ENCODE measurements at places on chromosomes 1 and 21.

DNA sequence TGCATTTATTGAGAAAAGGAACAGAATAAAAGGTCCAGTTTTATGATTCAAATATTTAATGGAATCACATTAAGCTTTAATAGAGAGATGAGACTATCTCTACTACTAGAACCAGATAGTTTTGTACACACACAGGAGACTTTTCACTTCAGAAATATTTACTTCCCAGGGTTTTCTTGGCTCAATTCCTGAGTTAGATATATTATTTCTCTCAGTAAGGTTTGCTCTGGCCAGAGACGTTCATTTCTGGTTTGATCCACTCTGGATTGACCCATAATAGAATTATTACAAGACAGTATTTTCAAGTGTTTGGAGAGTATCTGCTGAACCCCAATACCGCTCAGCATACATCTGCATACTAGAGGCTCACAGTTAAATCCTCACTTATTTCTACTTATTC, 1.3 kb upstream of the RCOR3 start:
- no peak for DNase-seq

DNA sequence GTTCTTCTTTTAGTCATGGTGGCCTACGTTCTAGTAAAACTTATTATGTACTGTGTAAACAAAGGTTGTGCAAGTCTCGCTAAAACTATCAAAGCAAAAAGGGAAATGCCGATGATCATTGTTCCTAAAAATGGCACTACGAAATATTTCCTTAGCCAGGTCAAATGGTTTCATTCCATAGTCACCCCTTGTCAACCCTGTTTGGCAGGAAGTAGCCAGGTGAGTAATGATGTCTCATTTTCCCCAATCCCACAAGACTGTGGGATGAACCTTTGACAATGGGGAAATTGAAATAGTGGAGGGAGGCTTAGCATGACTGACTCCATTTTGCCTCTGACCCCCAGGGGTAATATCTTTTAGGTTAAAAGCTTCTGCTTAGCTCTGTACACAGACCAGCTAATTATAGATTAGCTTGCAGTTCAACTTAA, 5.6 kb upstream of the REN start:
- DNase-seq, result no peak

DNA sequence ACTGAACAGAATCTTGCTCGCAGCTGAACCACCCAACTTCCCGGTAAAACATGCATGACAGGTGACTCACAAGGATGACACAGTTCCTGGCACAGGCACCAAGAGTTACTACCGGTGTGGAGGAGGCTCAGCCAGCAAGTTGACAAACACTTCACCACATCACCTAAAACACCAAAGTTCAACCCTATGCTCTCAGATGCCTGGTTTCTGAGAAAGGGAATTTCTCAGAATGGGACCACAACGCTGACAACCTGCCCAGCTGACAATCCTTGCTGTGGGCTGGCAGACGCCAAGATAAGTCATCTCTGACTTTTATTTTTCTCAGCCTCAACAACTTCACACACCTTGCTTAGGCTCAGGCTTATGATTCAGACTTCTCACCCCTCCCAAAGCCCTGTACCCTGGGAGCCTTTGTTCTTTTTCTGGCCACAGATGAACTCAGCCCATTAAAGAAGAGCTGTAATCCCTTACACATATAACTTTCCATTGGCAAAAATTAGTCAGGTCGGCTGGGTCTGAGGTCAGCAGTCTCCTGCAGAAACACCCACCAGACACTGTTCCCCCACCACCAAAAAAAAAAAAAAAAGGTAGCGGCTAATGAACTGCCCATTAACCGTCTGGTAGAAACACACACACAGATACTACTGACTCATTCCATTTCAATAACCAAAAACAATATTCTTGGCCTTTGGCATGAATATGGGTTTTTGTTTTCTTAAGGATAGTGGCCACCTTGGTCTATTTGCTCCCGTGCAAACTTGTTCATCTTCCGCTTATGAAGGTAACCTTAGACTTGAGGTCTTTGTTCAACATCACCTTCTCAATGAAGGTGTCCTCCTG, 10.8 kb upstream of the TIAM1 start:
- DNase-seq, result peak; percentile 63

GRCh38 chr1:41670217-41670957, 185.9 kb upstream of the EDN2 start:
- DNase-seq, result no peak

GRCh38 chr1:194331758-194332157, 1145.3 kb upstream of the B3GALT2 start:
- DNase-seq, result no peak

DNA sequence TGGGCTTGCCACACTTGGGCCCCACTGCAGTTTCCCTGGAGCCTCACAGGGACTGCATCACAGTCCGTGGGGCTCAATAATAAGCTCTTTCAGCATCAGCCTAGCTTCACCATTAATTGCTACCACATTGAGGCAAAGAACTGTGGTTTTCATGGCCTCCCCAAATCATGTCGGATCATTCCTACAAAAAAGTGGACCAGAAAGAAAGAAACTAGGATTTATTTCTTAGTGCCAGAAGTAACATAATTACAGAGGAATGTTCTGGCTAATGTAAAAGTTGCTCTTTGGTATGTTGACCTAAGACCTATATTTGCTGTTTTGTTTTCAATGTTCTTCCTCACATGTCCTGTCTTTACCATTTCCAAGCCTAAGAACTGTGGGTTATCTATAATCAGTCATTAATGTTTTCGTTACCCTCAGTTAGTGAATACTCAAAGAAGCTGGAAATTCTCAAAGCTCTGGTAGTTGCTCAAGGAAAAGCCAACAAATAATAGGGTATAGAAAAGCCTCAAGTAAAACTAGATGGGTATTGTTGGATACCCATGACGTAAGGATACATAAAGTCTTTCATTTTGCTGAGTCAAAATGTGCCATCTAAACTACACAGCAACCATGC, 173.9 kb downstream of the LTN1 start:
- DNase-seq, result no peak

GRCh38 chr1:4101459-4102161, 201.5 kb upstream of the C1orf174 start:
- DNase-seq, result no peak

DNA sequence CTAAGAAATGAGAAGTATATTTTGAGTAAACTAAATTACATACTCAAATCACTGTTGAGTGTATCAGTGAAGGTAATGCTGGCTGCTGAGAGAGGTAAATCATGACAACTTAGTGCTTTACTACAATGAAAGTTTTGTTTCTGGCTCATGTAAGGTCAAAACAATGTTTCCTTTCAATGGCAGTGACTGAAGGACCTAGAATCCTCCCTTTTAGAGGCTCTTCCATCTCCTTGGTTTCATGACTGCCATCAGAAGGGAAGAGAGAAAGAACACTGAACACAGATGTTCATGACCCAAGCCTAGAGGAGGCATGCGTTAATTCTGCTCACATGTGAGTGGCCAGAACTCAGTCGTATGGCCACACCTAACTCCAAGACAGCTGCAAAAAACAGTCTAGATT, 130.6 kb downstream of the AKT3 start:
- DNase-seq, result no peak

- DNase-seq, result no peak
These were observed 50.1 kb downstream of the NDUFS5 start for GRCh38 chr1:39076127-39076798.

GRCh38 chr1:153957744-153958110, 685 bp downstream of the CRTC2 start:
- peak; percentile 41 for DNase-seq

DNA sequence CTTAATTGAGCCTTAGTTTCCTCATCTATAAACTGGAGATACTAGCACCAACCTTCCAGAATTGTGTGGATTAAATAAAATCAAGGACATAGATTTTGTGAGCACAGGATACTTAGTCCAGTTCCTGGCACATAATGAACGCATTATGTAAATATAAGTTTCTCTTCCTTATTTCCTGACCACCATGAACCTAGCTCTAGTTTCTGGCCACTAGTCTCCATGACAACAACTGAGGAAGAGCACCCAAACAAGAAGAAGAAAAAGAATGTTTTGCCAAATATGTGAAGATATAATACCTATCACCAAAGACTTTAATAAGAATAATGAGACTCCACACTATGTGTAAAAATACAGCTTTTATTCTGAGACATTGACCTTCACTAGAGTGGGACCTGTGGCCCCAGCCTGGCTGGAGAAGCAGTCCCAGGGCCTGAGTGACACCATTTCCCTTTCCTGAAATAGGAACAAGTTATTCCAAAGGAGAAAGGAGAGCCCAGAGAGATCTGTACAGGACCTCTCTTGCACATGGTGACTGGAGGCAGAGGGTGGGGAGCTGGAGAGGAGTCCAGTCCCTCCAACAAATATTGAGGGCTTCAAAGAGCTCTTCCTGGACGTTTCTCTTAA, 940 bp upstream of the USF1 start:
- no peak for DNase-seq

DNA sequence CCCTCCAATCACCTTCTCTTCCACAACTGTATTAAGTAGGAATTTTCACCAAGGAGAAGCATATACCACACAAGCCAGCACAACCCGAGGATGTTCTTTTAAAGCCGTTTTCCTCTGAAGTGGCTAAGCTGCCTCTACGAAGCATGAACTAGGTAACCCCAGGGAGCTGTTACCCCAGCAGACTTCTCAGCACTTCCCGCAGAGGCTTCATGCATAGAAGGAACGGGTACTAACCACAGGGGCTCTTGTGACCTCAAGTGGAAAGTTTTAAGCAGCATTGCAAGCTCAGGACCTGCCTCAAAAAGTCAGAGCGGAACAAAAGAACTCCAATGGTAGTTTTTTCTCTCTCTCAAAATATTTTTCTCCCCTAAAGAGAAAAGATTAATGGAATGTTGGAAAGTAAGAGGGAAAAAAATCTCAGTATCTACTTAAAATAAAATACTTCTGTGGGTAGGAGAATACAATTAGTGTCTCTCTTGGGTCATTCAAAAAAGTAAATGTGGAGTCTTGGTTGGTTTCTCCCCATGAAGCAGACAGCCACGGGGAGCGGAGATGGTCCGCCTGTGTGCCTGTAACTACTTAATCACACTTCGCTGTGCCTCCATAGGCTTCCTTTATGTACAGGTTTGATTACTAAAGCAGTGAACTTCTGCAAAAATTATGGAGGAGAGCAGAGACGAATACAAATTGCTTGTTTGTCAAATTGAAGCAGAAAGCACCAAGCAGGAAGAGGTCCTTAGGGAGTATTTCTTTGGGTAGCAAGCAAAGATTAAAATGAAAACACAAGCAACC, 40.9 kb downstream of the STX6 start:
- DNase-seq, result no peak

DNA sequence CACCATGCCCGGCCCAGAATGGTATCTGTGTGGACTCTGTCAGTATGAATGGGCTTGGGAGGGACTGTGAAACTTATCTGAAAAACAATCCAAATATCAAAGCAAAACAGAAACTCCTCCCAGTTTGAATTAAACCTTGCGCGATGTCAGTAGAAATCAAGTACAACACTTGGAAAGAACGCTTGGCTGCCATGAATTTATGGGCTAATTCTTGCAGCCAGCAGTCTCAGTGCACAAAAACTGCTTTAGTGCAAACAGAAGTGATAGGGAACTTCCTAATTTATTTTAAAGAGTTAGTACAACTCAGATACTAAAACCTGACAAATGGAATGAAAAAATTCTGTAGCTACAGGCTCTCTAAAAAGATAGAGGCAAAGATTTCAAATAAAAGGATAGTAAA, 8.5 kb downstream of the CLCA1 start:
- no peak for DNase-seq

- DNase-seq, result no peak
These were observed 9.1 kb upstream of the CDK18 start for GRCh38 chr1:205495237-205495823.

- no peak for DNase-seq
These were observed 177.9 kb downstream of the CLIC6 start for GRCh38 chr21:34846601-34847112.

GRCh38 chr1:226862890-226863289, 7.5 kb upstream of the PSEN2 start:
- no peak for DNase-seq

DNA sequence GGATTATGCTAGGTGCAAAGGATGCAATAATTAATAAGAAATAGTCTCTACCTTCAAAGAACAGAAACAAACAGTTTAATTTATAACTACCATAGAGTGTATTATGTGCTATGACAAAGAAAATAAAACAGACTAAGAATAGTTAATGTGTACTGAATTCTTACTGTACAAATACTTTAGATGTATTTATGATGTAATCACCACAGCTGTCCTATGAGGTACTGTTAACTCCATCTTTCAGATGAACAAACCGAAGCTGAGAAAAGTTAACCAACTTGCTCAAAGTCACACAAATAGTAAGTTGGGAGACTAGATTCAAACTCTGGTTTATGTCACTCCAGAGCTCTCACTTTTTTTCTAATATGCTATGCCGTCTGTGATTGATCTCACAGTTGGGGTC, 77.0 kb upstream of the FGGY start:
- DNase-seq, result no peak

- DNase-seq, result no peak
These were observed 19.2 kb upstream of the PIGK start for GRCh38 chr1:77238462-77238861.

DNA sequence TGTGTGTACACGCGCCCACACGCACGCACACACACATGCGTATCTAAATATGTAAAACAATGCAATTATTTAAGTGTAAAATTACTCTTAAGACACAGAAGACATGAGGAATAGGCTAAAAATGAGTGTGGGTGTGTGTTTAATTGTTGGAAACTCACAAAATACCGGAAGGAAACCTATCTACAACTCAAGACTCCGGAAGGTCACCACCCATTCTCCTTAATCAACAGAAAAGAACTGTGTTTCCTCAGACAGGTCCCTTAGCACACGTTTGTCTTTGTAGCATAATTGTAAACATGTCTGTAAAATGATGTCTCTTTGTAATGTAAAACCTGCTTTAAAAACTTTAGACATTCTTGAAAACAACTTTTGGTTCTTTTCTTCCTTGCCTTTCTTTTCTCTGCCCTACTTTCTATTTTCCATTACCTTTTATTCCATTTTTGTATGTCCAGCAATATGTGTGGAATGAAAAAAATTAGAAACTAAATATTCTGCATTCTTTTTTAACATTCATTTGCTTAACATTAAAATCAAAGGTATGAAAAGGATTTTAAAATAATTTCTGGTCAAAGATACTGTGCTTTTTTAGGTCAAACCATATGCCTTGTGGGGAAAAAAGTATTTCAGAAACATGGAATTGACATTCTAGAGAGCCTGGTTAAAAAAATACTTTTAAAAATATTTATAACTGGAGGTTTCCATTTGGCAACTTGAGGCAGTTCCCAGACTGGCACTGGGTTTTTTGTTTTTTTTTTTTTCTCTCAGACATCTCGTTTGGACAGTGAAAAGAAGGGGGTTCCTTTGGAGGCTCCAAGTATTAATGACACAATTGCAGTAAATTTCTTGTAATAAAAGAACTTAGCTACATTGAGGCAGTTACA, 46.2 kb downstream of the ATP5PF start:
- no peak for DNase-seq

- no peak for DNase-seq
These were observed 2.4 kb upstream of the WNT3A start for GRCh38 chr1:228004331-228004855.

- peak; percentile 76 for DNase-seq
These were observed 44.5 kb upstream of the CRNN start for GRCh38 chr1:152458384-152459185.

DNA sequence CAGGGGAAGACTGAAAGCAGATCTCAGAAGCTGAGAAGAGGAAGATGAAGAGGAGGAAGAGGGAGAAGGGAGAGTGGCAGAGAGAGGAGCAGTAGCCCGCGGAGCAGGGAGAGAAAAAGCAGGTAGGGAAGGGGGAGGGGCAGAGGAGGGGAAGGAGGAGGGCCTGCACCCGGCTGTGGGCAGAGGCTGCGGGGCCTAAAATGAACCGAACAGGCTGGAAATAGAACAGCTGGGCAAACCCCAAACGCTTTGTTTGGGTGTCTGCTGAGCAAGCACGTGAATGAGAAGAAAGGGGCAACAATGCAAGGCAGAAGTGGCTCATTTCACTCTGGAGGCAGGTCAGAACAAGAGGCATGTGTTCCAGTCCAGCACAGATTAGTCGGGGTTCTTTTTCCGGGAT, 33.5 kb downstream of the KCNC4 start:
- peak; percentile 13 for DNase-seq

Measured in stimulated activated CD4-positive, alpha-beta T cell treated with anti-CD3 and anti-CD28 coated beads, Interleukin-4, amount 100 ng/mL, for 1 hour (primary cell).